ENCODE measurements at places on chromosomes 1 and 21. TPM values are rescaled to one million over a fixed set of nuclear protein-coding genes. Genes with fewer than 3 reads are reported as not detected.
A peak's percentile ranks its signal among the peaks of the same experiment; 100 is the strongest.

DNA sequence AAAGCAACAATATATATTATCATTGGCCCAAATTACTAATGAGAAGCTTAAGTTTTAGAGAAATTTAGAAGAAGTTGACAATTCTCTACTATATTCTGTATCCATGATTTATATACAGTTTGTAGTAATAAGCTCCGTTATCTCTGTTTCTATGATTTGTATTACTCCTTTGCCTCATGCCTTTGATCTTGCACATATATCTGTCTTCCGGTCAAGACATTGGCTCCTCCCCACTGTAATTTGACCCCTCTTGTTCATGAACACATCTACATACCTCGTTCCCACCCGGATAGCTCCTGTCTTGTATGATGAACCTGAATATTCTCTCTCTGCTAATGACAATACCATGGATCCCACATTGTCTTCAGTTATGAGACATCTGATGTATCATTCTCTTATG is 581.0 kb upstream of the RGS18 start:
- DNase-seq: no peak

DNA sequence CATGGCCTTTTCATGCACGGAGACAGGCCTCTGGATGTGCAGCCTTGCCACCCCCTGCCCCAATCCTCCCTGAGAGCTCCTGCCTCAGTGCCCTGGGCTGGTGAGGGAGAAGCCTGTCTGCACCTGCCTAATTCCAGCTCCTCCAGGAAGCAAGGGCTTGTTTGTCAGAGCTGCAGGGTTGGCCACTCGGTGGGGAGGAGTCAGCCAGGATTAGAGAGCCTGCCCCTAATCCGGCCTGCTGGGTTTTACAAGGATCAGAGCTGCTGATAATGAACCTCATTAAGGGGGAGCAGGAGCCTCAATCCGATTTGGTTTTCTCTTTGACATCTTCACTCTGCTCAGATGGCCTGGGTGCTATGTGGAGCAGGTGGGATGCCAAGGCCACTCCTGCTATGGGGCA is 31.9 kb upstream of the LHX4 start:
- DNase-seq: no peak

- no peak for DNase-seq
Observed at GRCh38 chr1:162357681-162358266, 18.9 kb downstream of the SPATA46 start.

DNA sequence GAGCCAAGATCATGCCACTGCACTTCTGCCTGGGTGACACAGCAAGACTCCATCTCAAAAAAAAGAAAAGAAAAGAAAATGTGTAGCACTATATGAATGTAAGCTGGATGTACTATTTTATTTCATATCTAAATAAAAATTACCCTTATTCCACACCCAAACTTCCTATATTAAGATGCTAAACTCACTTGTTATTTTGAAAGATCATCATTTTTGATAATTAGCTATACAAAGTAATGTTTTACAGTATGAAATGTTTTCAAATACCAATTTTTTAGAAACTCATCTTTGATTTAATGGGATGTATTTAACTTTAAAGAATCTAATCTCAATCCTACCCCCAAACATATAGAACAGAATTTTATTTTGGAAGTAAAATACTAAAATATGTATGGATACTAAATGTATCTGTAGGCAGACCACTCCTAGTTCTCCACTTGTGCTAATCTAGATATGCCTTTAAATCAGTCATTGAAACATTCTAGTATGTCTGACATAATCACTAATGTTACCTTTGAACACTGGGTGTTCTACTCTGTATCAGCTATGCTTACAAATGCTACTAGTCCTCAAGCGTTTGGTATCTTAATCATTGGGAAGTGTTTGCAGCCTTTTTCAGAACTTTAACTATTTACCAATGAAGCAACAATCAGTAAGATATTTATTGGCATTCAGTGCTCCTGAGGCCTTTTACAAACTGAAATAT is 12.9 kb downstream of the MIER1 start:
- no peak for DNase-seq

- peak; percentile 58 for DNase-seq
Observed at GRCh38 chr1:183180634-183181056, 5.4 kb upstream of the LAMC2 start.

GRCh38 chr1:12344596-12345349 is 114.9 kb downstream of the VPS13D start:
- no peak for DNase-seq

DNA sequence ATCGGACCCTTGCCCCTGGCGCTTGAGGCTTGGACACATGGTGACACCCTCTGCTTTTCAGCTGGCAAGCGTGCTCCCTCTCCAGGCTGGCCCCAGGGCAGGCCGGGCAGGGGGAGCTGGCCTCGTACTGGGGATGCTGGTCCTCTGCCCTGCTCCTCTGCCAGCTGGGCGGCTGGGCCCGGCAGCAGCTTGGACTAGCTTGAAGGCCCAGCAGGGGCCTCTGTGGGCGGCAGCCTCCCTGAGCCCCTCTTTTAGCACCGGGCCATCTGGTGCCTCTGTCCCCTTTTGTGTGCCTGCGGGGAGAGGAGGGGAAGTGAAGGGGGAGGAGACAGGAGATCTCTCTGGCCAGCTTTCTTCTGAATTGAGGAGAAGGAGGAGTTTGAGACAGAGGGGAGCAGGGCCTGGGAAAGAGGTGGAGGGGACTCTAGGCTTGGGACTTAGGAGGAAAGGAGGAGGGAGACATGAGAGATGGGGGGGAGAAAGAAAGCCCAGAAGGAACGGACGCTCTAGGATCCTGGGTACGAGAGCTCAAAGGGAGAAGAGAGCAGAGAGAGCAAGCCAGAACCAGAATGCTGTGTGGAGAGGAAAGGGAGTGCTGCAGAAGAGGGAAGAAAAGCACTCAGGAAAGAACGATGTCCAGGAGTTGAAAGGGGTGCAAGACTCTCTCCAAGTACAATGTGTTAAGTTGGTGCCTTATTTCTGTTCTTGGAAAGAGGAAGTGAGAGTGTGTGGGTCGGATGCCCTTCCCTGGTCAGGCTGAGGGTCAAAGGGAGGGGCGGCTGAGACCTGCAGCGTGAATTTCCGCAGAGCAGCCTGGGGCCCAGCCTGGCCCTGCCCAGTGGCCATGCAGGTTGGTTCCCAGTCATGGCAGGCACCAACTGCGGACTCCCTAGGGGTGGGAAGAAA is 40.3 kb downstream of the IER5 start:
- DNase-seq: peak; percentile 70

DNA sequence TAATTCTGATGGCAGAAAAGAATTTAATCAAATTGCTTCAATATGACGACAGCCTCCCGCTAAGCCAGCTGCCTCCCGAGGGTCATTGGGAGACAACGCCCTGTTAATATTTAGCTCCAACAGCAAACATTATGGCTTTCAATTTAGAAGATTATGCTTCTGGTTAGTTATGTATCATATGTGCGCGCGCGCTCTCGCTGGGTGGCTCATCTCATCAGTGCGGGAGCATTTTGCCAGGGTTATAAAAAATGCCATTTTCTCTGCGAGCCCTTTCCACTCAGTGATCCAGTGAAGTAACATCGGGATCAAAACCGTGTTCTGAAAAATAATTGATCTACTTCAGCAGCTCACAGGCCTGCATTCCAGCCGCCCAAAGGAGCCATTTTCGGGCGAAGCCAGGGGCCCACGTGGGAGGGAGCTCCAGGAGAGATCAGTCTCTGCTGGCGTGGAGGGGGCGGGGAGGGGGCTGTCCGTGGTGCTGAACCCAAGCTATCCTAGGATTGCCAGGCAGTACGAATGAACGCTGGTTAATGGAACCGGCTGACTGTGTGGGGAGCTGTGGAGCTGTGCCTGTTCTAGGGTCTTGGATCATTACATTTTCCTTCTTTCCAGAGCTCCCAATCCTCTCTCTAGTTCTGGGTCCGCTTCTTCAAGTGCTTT is 219.1 kb upstream of the ZC3H12A start:
- DNase-seq: no peak

DNA sequence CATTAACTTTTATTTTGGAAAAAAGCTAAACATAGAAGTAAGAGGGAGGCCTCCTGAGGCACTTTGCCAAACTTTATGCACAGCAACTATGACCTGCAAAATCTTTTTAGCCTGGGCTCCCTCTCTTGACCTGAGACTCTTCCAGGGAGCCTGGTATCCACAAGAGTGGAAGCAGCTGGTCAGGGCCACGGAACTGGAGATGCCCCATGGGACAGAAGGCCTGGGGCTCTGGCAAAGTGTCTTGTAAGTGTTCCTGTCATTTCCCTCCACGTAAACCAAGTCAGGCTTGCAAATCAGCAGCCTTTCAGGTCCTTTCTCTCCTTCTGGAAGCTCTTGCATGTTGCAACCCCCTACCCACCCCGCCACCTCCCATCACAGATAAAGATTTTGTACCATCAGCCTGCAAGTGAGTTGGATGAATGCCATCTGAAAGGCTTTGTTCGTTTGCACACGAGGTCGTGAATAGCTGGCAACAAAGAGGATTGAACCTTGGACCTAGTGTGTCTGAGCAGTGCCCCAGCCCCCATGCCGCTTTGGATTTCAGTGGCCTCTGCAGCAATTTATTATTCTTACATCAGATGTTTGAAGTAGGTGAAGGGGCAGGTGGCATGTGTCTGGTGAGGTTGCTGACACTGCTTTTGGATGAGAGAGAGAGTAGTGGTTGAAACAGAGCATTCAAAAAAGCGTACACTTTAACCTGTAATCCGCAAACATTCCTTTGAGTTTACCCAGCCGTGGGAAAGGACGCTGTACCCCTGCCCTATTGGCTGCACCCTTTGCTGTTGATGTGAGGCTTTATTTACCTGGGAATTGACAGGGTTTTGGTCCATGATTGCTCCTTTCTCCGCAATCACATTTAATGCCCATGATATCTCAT is 91.6 kb downstream of the GALNT2 start:
- no peak for DNase-seq

DNA sequence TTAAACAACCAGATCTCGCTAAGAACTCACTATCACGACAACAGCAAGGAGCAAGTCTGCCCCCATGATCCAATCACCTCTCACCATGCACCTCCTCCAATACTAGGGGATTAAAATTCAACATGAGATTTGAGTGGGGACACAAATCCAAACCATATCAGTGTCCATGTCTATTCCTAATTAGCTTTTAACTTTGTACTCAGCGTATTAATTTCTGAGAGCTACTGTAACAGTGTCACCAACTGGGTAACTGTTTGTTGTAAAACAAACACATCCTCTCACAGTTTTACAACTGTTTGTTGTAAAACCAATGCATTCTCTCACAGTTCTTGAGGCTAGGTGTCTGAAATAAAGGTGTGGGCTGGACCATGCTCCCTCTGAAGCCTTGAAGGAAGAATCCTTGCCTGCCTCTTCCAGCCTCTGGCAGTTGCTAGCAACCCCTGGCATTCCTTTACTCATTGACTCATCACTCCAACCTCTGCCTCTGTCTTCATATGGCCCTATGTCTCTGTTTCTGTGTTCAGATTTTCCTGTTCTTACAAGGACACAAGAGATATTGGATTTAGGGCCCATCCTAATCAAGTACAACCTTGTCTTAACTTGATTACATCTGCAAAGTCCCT is 121.2 kb downstream of the LTN1 start:
- no peak for DNase-seq

DNA sequence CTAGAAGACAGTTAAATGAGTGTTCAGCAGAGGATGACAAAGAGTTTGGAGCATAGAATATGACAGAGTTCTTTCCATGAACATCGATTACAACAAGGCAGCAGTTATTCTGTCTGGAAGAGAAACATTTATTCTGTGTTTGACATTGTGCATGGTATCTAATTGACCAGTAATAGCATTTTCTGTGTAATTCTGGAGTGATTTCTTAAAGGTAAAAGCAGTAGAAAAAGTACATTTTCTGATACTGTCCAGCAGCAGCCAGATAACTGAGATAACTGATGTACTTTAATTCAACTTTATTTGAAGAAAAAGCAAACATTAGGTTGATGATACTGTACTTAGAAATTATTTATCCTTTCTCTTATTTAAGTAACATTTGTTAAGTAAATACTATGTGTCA is 497.1 kb downstream of the AGBL4 start:
- no peak for DNase-seq

Gene TESK2
- total RNA-seq: 2.3 TPM

Gene YY1AP1
- 49.3 TPM for total RNA-seq

Gene SOX13
- total RNA-seq: 75.4 TPM

Gene TRAF3IP3
- 8.4 TPM for total RNA-seq

Data from upper lobe of left lung (tissue), 6 donors.